ENCODE measurements at places on chromosomes 1 and 21.

DNA sequence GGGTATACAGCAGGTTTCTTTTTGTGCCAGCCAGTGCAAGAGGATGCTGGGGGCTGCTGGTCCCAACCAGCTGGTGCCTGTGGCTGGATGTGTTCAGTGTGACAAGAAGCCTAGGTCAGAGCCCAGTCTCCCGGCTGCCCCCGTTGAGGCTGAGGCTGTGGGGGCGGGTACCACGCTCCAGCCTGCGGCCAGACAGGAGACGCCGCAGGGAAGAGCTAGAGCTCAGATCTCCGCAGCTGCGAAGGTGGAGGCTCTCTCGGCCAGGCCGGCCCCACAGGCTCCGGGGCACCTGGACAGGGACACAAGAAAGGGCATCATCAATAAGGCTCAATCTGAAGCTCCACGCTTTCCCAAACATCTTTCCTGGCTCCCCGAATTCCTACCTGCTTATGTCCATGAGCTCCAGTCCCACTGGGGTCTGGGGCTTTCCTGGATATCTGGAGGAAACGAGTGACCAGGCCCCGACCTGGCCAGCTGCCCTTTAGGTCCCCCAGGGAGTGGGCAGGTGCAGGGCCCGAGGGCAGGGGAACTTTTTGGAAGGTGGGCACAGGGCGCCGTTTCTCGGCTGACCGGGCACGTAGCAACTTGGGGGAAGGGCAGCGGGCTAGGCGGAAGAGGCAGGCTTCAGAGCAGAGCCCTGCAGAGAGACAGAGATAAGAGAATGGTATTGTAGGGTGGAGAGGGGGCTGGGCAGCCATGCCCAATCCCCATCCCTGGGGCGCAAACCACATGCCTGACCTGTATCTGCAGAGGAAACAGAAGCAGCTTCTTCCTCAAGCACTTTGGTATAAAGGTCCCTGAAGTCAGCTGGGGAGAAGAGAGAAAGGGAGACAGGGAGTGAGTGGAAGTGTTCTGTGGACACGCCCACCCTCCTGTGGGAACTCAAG is 7.4 kb downstream of the ENTREP3 start:
- DNase-seq: no peak

GRCh38 chr1:64473367-64473766 is 3.4 kb downstream of the CACHD1 start:
- no peak for DNase-seq

- no peak for DNase-seq
Measured at GRCh38 chr21:32381571-32381970, 11.2 kb downstream of the URB1 start.

DNA sequence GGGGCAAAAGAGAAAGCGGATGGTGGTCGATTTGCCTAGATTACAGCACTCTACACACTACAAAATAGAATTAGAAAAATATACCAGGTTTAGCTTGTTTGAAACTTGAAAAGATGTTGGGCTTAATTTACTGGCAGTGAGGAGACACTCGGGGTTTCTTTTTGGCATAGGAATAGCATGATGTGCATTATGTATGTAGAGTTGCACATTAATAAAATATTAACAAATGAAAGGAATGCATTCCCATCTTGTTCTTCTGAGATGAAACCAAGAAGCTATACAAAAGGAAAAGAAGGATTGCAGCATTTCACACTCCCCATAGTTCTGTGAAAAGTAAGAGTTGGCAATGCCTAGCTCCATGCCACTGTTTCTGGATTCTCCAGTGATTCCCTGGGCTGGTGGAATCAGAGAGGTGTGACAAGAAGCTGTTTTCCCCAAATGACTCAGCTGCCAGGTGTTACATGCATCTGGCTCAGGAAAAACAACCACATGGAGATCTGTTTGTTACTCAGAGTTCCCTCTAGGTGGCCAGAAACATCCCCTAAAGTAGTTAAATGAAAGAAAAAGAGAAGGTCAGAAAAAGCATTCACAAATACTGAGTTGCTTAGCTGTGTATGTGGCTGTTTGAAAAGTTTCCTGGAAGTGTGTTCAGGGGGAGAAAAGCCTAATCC is 115.6 kb downstream of the UCK2 start:
- DNase-seq: peak; percentile 28

DNA sequence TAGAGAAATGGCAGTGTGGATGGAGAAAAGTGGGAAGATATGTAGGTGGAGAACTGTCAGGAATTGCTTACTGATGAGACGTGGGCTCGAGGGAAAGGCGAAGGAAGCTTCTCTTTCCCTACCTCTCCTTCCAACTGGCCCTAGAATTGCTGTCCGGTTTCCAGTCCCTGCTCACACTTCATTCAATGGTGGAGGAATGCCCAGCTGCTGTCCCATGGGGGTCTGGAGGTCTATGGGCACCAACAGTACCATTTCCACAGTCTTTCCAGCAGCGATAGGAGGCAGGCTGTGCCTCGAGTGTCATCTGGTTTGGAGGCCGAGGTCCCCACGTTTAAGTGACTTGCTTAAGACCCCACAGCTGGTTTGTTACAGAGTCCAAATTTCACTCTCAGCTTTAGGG is 31.5 kb upstream of the CD1D start:
- no peak for DNase-seq

DNA sequence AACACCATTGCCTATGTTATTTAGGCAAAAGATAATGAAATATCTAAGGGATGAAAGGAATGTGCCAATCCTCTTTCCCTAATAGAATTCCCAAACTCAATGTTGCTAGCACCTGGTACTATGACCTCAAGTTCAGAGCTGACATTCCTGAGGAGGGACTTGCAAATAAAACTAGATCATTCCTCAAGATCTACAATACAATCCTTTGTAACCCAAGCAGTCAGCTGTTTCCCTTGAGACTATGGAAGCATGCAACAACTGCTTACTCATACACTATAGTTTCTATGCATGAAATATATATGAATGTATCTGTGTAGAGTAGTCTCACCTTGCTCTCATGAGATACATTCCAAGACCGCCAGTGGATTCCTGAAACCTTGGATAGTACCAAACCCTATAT is 65.0 kb downstream of the ABL2 start:
- peak; percentile 38 for DNase-seq

DNA sequence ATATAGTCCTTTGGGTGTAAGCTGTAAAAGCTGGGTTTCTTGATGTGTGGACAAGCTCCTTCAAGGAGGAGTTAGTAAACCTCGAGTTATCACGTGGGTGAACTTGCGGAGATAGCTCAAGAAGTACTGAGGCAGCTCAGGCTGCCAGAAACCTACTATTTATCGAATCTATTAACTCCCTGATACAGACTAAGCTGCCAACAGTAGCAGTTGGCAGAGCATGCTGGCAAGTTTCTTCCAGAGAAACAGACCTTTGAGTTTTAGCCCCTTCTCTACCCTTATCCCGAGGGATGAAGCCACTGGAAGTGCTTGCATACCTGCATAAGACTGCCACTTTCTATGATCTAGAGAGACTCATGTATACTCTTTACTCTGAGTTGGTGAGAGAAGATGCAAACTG is 624.5 kb upstream of the USP24 start:
- no peak for DNase-seq

GRCh38 chr1:222644636-222644980 is 26.7 kb downstream of the MIA3 start:
- no peak for DNase-seq

DNA sequence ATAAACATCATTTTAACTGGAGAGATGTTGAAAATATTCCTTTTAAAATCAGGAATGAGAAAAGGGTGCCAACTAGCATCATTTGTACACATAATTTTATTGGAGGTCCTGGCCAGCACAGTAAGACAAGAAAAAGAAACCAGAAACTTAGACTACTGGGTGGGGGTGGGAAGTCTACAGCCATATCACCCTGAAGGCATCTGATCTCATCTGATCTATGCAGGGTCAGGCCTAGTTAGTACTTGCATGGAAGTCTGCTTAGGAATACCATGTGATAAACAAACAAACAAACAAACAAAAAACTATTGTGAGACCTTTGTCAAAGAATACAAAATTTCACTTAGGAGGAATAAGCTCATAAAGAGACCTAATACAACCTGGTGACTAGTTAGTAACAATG is 54.2 kb downstream of the EIF2B3 start:
- no peak for DNase-seq

- DNase-seq: no peak
Measured at GRCh38 chr1:217805792-217806191, 174.6 kb downstream of the SPATA17 start.

All from iPS DF 19.7 (cell line).